Naive thymus-derived CD4-positive, alpha-beta T cell (primary cell): ENCODE measurements at places on chromosomes 7 and 10.

DNA sequence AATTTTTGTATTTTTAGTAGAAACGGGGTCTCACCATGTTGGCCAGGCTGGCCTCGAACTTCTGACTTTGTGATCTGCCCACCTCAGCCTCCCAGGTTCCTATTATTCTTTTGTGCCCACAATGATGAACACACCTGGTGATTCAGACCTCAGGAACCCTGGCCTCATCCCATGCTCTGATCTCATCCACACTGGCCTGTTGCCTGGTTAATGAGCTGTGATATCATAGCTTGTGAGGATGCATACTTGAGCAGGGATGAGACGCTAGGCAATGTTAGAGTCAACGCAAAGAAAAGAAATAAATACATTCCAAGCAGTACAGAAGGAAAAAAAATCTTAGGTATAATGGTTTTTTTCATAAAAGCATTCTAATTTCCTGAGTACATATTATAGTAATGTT is 82.4 kb upstream of the RNF32 start:
- DNase-seq = no peak

DNA sequence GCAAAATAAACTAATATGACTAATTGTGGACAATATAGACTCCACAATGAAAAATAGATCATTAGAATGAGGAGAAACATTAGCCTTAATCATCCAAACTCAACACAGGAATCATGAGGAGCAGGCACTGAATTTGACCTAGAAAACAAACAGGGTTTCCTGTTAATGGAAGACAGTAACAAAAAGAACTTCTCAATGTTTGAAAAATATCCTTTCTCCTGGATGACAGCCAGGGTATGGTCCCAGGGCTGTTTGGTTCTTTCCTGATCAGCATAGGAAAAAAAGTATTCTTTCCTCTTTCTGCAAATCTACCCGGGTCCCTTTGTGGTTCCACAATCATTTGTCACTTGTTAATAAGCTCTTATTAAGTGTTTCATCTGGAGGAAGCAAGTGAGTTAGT is 145.3 kb upstream of the SVIL start:
- no peak for DNase-seq

- DNase-seq = no peak
Measured at GRCh38 chr7:54837168-54837567, 78.2 kb upstream of the SEC61G start.

DNA sequence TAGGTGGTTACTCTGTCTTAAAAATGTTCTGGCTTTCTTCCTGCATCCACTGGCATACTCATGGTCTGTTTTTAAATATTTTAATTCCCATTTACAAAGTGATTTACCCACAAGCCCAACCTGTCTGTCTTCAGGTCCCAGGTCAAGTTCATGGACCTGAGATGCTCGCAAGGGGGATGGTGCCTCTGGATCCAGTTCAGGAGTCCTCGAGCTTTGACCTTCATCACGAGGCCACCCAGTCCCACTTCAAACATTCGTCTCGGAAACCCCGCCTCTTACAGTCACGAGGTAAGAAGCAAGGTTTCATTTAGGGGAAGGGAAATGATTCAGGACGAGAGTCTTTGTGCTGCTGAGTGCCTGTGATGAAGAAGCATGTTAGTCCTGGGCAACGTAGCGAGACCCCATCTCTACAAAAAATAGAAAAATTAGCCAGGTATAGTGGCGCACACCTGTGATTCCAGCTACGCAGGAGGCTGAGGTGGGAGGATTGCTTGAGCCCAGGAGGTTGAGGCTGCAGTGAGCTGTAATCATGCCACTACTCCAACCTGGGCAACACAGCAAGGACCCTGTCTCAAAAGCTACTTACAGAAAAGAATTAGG is 8.7 kb downstream of the ZKSCAN1 start:
- DNase-seq = no peak

- no peak for DNase-seq
Measured at GRCh38 chr10:33252794-33253203, 81.7 kb downstream of the NRP1 start.

DNA sequence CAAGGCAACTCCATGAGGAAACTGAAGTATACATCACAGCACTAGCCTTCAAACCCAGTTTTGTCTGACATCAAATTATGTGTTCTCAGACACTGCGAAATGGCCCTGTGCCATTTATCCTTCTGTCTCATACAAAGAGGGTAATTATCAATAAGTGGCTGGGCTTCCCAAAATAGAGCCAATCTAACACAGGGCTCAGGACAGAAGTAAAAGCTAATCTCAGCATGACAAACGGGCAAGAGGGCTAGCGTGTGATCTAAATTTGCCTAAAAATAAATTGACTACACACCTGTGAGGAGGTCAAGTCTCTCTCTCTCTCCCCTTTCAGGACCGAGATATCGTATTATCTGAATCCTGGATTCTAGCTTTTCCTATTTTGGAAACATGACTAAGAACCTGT is 67.2 kb downstream of the DGKB start:
- DNase-seq = no peak

GRCh38 chr10:123958241-123958640 is 66.6 kb upstream of the CPXM2 start:
- DNase-seq = no peak

- DNase-seq = no peak
Measured at GRCh38 chr7:49327155-49327554, 402.8 kb downstream of the CDC14C start.

- DNase-seq = no peak
Measured at GRCh38 chr7:140640060-140640637, 464 bp downstream of the DENND2A start.

DNA sequence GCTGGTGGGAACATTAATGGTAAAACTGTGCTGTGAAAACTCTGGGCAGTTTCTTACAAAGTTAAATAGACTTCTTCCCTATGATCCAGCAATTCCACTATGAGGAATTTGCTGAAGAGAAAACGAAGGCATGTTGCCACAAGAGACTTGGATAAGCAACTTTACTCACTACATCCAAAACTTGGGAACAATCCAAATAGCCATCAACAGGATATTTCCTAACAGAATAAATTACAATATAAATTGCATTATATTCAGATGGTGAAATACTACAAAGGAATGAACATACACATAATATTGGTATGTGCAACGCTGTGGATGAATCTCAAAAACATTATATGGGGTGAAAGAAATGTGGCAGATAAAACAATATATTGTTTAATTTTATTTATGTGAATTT is 21.4 kb upstream of the MKI67 start:
- no peak for DNase-seq

GRCh38 chr10:7546385-7546967 is 120.3 kb downstream of the ITIH5 start:
- no peak for DNase-seq

DNA sequence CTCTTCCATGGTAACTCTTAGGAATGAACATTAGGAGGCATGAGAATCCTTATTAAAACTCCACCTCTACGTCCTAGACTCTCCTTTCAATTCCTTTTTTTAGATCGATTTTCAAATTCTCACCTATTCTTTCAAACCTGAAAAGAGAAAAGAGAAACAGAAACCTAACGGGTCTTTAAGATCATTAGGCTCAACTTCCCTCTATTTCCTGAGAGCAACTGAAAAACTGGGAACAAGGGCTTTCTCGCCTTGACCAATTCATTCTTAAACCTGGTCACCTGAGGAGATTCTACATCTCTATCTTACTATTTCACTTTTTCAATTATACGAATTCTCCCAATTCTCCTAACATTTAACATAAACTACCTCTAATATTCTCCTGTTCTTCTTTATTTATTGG is 2.8 kb downstream of the TFEC start:
- DNase-seq = no peak

- no peak for DNase-seq
Measured at GRCh38 chr7:107104801-107105200, 60.3 kb downstream of the PRKAR2B start.

- DNase-seq = no peak
Measured at GRCh38 chr7:75995052-75995471, 667 bp upstream of the TMEM120A start.

DNA sequence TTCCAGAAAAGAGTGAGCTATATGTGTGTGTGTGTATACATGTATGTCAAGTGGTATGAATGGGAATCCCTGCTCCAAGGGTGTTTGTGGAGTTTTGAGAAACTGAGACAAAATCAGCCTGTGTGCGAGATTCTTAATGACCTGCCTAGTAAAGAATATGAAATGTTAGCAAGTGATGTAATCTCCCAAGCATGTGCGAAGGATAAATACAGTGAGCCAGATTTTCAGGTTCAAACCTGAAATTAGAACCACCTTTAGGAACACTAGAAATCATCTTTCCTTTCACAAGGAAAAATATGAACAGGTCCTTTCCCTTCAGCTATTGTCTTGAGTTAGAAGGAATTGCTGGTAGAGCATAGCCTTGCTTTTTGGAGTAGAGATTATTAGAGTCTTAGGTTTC is 457.6 kb downstream of the LRMDA start:
- no peak for DNase-seq

DNA sequence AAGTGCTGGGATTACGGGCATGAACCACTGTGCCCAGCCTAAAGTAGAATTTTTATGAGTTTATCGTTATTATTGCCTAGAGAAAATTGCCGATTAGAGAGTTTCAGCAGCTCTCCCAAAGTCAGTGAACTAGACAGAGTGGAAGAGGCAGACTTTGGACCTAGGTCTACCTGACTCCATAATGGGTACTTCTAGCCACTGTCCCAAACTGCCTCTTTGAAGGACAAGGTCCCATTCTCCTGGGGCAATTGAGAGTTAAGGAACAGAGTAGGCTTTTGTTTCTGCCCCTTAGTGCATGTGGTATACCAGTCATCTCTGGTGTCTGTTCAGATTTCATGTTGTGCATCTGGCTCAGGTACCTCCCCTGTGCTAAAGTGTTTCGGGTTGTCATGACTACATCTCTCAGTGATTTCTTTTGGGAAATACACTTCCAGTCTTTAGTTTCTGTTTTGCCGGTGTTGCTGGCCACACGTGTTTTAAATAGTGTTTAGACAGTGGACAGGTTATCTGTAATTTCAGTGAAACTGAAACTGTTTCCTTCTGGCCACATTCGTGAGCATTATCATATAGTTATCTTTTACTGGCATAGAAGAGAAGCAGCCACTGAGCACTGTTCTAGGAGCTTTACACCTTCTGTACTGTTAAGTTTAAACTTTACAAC is 4.7 kb downstream of the TMEM236 start:
- no peak for DNase-seq

DNA sequence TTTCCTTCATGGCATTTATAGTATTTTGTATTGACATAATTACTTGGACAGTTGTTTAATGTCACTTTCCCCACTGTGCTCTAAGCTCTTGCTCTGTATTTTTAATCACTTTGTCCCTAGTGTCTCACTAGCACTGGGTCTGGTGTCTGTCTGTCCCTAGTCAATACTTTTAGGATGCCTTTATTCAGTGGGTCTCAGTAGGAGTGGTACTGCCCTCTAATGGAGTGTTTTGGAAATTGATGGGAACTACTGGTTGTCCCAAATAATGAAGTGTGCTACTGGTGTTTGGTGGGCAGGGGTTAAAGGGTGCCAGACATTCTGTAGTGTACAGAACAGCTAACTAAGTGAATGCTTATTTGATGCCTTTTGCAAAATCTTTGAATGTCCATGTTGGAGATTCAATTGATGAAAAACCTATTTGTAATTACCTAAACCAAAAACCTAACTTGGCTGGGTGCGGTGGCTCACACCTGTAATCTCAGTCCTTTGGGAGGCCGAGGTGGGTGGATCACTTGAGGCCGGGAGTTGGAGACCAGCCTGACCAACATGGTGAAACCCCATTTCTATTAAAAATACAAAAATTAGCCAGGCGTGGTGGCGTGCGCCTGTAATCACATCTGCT is 33.3 kb downstream of the CDK14 start:
- no peak for DNase-seq

- DNase-seq = no peak
Measured at GRCh38 chr10:75877877-75878276, 446.5 kb downstream of the LRMDA start.

GRCh38 chr7:83827036-83827435 is 178.1 kb upstream of the SEMA3E start:
- no peak for DNase-seq

GRCh38 chr10:131862548-131862947 is 38.3 kb upstream of the PPP2R2D start:
- no peak for DNase-seq

GRCh38 chr7:36303202-36304098 is 86.2 kb upstream of the ANLN start:
- DNase-seq = no peak

- DNase-seq = no peak
Measured at GRCh38 chr10:12501841-12502525, 152.6 kb downstream of the CAMK1D start.

GRCh38 chr10:97683556-97684367 is 3.3 kb downstream of the AVPI1 start:
- DNase-seq = no peak

DNA sequence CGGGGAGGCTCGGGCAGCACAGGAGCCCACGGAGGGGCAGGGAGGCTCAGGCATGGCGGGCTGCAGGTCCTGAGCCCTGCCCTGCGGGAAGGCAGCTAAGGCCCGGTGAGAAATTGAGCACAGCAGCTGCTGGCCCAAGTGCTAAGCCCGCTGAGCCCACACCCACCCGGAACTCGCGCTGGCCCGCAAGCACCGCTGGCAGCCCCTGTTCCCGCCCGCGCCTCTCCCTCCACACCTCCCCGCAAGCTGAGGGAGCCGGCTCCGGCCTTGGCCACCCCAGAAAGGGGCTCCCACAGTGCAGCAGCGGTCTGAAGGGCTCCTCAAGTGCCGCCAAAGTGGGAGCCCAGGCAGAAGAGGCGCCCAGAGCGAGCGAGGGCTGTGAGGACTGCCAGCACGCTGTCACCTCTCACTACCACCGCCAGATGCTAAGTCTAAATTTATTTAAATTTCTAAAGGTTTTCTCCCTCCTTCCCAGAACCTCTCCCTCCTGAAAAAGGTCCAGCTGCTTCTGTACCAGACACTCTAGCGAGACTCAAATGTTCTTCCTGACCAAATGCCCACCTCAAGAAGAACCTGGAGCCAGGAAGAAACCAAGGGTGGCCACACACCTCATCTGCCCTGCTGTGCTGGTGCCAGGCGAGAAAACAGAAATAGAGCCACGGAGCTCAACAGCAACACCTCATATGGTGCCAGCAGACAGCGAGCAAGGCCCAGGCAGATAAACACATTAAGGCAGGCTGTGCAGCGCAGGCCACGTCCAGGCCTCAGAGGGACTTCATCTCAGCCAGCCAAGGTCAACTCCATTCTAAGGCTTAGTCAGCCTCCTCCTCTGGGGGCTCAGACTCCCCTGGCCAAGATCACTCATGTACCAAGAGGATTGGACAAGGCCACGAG is 47.0 kb downstream of the KCNMA1 start:
- DNase-seq = no peak

DNA sequence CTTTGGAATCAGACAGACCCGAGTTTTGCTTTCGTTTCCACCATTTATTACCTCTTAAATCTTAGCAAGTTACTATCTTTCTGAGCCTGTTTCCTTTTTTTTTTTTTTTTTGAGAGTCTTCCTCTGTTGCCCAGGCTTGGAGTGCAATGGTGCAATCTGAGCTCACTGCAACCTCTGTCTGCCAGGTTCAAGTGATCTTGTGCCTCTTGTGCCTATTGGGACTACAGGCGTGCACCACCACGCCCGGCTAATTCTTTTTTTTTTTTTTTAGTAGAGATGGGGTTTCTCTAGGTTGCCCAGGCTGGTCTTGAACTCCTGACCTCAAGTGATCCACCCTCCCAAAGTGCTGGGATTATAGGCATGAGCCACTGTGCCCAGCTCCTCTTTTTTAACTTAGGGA is 79.5 kb upstream of the LRRC17 start:
- no peak for DNase-seq

- no peak for DNase-seq
Measured at GRCh38 chr7:74223711-74224510, 14.1 kb downstream of the LAT2 start.

- peak; percentile 64 for DNase-seq
Measured at GRCh38 chr10:32256613-32257437, 90.1 kb downstream of the EPC1 start.

- no peak for DNase-seq
Measured at GRCh38 chr7:104772405-104773345, 241.3 kb upstream of the KMT2E start.
